Astrocyte (in vitro differentiated cells and primary cell): ENCODE measurements at places on chromosomes 3 and 15. TPM values are rescaled to one million over a fixed set of nuclear protein-coding genes. Genes with fewer than 3 reads are reported as not detected.

DNA sequence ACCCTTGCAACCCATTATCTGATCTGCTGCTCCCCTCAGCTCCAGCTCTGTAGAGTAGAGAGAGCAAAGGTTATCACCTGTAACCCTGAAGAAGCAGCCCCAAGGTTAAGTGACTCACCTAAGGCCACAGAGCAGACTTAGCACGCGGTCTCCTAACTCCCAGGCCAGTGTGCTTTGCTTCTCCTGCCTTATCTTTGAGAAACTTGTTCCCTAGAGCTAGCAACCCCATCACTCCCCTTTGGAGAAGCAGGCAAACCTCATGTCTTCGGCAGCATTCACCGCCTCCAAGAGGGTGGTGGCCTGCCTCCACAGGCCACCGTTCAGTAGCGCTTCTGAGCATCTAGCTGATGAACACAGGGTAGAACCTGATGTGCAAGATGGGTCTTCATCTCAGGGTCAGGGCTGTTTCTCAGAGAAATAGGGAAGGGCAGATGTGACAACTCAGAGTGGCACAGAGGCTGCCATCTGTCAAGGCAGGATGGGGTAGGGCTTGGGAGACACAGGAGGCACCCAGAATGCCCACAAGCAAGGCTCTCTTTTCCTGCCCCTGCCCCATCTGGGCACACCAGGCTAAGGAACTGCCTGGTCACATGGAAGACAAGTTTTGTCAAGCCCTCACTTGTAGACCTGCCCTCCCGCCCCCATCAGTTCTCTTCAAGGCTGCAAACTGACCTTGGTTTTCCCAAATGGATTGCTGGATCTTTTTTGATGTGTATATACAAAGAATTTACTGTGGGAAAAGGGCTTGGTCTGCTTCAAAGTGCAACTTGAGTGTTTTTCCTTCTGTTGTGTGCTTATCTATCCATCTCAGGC lies 34.9 kb upstream of the CLK3 start:
- H3K4me1 ChIP-seq = no peaks in the 10 kb centered on the region
- no peak for DNase-seq
- peaks cover 2% of the 10 kb centered on the region for H3K36me3 ChIP-seq

GRCh38 chr3:83928903-83929302 lies 1029.9 kb upstream of the CADM2 start:
- H3K27me3 ChIP-seq = no peaks in the 10 kb centered on the region
- H3K4me1 ChIP-seq = no peaks in the 10 kb centered on the region
- no peaks in the 10 kb centered on the region for H3K36me3 ChIP-seq
- H3K4me3 ChIP-seq = no peak overlapping the region
- H3K27ac ChIP-seq = no peak overlapping the region

DNA sequence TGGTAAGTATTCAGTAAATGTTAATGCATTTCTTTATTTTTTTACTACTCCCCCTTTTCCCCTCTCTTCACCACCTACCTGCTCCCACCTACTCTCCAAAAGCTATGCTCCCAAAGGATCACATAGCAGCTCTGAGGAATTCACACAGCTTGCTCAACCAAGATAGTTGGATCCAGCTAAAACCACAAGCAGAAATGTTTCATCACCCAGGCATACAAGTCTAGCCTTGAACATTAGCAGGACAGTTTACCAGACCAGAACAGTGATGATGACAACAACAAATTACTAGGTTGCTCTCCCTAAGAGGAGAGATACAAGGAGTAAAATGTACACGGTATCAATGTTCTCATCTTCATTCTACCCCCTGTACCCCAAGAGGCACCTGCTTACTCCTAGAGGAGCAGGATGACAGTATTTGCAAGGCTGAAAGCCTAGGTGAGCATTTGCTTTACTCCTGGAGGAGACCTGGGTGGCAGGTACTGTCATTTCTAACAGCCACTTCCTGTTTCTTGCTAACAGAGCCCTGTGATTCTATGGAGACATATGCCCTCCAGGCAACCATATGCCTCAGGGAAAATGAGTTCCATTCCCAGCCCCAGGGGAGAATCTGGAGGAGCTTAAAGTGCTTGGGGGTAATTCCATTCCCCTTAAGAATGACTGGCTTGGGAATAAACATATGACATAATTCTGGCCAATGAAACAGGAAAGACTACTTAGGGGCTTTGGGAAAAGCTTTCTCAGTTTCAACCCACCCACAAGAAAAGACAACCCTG lies 237.5 kb downstream of the NTRK3 start:
- peaks cover 6% of the 10 kb centered on the region for H3K4me1 ChIP-seq
- no peaks in the 10 kb centered on the region for H3K36me3 ChIP-seq
- no peaks in the 10 kb centered on the region for H3K27me3 ChIP-seq
- peak; percentile 87 for DNase-seq
- no peak overlapping the region for H3K4me3 ChIP-seq

DNA sequence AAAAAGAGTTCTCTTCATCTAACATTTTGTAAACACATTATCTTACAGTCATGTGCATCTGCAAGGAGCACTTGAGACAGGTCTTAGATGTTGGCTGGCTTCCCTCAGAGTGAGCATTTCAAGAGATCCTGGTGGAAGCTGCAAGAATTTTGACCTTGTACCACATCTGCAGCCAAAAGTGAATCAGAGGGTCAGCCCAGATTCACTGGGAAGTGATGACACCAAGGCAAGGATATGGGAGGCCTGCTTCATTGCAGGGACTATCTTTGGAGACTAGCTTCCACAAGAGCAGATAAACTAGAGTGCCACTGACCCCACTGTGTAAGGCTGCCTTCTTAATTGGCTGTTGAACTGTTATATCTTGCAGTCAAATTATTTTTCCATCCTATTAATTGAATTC lies 21.3 kb upstream of the GADL1 start:
- H3K27me3 ChIP-seq = no peaks in the 10 kb centered on the region
- H3K27ac ChIP-seq = no peak overlapping the region
- no peak for DNase-seq
- H3K4me3 ChIP-seq = no peak overlapping the region

DNA sequence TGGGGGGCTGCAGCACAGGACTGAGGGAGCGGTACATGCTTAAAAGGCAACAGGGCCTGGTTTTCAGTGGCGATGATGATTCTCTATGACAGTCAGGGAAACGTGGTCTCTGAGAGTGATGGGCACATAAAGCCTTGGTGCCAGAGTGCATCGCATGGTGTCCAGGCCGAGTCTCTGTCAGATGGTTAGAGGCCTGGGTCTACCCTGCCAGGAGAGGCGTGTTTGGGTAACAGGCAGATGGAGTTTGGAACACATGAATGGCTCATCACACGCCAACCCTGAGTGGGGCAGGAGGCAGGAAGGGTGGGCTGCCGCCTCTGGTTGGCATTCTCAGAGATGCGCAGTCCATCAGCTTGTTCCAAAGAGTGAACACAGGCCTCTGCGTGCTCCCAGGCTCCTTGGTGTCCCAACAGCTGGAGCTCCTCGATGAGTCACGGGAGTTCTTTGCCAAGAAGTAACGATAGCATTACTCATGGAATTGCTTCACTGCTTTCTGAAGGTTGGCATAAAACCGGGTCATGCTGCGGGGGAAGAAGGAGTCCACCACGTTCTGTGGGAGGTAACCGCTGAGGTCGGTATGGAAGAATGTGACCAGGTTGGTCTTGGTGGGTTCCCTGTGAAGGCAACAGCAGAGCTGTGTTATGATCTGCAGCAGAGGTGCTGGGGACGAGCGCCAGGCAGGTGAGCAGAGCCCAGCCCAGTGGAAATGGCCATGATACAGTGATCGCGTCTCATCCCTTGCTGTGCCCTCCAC lies 11.0 kb downstream of the STARD5 start:
- peak; percentile 98 for DNase-seq
- peak overlapping the region; percentile 78 for H3K27ac ChIP-seq
- H3K4me1 ChIP-seq = peaks cover 23% of the 10 kb centered on the region
- H3K4me3 ChIP-seq = no peak overlapping the region
- no peaks in the 10 kb centered on the region for H3K27me3 ChIP-seq

DNA sequence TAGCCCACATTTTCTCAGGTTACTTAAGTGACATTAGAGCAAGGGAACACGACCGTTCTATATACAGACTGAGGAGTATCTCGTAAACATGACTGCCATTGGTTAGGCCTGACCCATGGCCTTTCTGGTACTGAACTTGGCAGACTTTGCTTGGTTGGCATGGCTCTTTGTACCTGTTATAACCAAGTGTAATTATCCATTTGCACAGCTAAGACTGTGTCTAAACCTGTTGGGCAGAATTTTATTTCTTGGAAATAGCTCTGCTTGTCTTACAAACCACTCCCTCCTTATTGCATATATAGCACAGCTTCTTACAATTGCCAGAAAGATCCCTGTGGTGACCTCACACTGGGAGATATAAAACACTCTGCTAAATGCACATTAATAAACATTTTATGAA lies 106.9 kb downstream of the P2RY1 start:
- H3K4me3 ChIP-seq = no peak overlapping the region
- H3K4me1 ChIP-seq = no peaks in the 10 kb centered on the region
- H3K27ac ChIP-seq = no peak overlapping the region
- no peaks in the 10 kb centered on the region for H3K36me3 ChIP-seq
- H3K27me3 ChIP-seq = no peaks in the 10 kb centered on the region
- DNase-seq = no peak

DNA sequence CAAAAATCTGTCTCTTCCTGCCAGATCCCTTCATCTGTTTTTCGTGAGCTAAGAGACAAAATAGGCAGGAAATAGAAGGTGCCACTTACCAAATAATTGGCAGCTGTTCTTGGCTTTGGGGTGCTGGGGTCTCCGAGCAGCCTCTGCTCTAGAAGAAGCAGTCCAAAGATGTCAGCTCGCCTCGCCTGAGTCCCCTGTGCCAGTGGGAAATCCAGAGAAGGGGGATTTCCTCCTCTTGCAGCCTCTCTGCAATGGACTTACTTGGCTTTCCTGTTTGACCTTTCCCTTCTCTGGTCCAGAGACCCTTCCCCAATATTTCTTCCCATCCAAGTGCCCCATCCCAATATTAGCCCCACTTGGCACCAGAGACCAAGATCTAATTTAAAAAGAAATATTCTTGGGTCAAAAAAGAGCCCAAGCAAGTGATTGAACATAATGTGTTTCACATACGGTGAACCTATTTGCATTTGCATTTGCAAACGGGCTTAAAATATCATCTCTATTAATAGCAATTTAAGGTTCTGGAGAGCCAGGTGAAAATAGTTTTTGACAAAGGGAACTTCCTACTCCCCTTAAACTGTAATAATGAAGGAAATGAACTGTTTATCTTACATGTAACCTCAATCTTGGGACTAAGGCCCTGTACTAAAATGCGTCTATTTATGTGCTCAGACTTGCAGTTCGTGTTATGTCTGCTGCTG lies 23.2 kb downstream of the CD86 start:
- no peak for DNase-seq
- H3K27me3 ChIP-seq = no peaks in the 10 kb centered on the region
- H3K36me3 ChIP-seq = no peaks in the 10 kb centered on the region
- H3K4me1 ChIP-seq = no peaks in the 10 kb centered on the region
- H3K4me3 ChIP-seq = no peak overlapping the region
- no peak overlapping the region for H3K27ac ChIP-seq

DNA sequence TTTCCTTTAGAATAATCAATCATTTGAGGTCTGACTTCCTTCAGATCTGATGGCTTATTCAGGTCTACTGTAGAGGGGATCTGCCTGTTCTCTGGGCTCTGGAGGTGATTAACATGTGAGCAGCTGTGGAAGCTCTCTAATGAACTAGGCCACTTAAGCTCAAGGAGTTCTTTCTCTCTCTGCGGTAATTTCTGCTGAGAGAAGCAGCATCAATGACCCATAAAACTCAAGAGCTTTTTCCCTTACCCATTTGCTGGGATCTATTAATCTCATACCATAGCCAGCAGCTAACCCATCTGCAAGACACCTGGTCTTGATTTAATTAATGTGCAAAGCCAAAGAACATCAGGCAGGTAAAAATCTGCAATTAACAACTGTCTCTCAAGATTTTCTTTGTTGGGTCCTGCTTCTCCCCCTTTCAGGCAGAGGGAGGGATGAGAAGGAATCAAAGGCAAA lies 73.2 kb upstream of the DLG1 start:
- DNase-seq = peak; percentile 63
- peak overlapping the region; percentile 63 for H3K27ac ChIP-seq
- H3K4me1 ChIP-seq = peaks cover 50% of the 10 kb centered on the region
- no peak overlapping the region for H3K4me3 ChIP-seq
- H3K36me3 ChIP-seq = no peaks in the 10 kb centered on the region

DNA sequence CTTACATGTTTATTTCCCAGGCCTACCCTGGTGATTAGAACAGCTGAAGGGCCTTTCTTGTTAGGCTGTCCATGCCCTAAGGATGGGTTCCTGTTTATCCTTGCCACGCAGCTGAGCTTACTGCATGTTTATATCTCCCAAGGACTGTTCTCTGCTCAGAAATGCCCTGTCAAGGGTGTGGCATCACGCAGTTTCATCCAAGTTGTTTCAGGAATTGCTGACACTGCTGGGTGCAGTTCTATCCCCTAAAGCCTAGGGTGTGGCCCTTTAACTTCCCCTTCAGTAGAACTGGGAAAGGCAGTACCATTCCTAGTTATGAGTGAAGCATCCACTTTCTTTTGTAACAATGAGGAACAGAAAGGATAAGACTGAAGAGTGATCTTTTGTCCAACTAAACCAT lies 5.0 kb downstream of the ELL3 start:
- no peaks in the 10 kb centered on the region for H3K27me3 ChIP-seq
- H3K36me3 ChIP-seq = peaks cover 60% of the 10 kb centered on the region
- DNase-seq = no peak
- H3K4me1 ChIP-seq = no peaks in the 10 kb centered on the region
- no peak overlapping the region for H3K4me3 ChIP-seq

GRCh38 chr3:37141676-37142075 lies 32.7 kb downstream of the LRRFIP2 start:
- DNase-seq = no peak
- no peak overlapping the region for H3K4me3 ChIP-seq
- no peaks in the 10 kb centered on the region for H3K4me1 ChIP-seq
- no peaks in the 10 kb centered on the region for H3K27me3 ChIP-seq

- DNase-seq = no peak
- no peak overlapping the region for H3K27ac ChIP-seq
- no peaks in the 10 kb centered on the region for H3K4me1 ChIP-seq
Observed at GRCh38 chr3:183618542-183618941, 16.9 kb upstream of the KLHL24 start.

- no peaks in the 10 kb centered on the region for H3K36me3 ChIP-seq
- H3K4me3 ChIP-seq = no peak overlapping the region
- H3K4me1 ChIP-seq = peaks cover 37% of the 10 kb centered on the region
- peak; percentile 69 for DNase-seq
Observed at GRCh38 chr3:8457039-8457438, 44.6 kb upstream of the LMCD1 start.

DNA sequence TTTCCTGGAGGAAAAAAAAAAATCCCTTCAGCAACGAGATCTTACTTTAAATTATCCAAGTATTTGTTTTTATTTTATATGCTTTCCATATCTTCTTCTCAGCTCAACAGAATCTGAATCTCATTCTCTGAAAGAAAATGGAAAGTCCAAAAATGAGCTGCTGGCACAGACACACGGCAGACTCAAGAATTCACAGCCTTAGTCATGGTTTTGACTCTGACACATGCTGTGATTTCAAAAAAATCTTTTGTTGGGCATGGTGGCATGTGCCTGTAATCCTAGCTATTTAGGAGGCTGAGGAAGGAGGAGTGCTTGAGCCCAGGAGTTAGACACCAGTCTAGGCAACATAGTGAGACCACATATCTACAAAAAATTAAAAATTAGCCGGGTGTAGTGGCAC lies 565.0 kb downstream of the MAGI1 start:
- H3K36me3 ChIP-seq = peaks cover 3% of the 10 kb centered on the region
- DNase-seq = peak; percentile 22
- H3K27me3 ChIP-seq = no peaks in the 10 kb centered on the region
- H3K4me3 ChIP-seq = no peak overlapping the region
- no peaks in the 10 kb centered on the region for H3K4me1 ChIP-seq
- no peak overlapping the region for H3K27ac ChIP-seq

NAALADL2 gene
- 2.7 and 3.3 TPM in 2 replicates for total RNA-seq

CXCR6 gene
- total RNA-seq = not detected in 2 replicates

SKOR1 gene
- total RNA-seq = not detected in 2 replicates

CX3CR1 gene
- 0.17 and 0.32 TPM in 2 replicates for total RNA-seq

ISG20 gene
- 15.9 and 18.6 TPM in 2 replicates for total RNA-seq

ITIH4 gene
- 2.8 and 5.3 TPM in 2 replicates for total RNA-seq

CPNE9 gene
- 0.20 TPM in 1 of 2 replicates, not detected in the other for total RNA-seq
